Mesenchymal stem cell (in vitro differentiated cells and primary cell): ENCODE measurements at places on chromosomes 4 and X.

DNA sequence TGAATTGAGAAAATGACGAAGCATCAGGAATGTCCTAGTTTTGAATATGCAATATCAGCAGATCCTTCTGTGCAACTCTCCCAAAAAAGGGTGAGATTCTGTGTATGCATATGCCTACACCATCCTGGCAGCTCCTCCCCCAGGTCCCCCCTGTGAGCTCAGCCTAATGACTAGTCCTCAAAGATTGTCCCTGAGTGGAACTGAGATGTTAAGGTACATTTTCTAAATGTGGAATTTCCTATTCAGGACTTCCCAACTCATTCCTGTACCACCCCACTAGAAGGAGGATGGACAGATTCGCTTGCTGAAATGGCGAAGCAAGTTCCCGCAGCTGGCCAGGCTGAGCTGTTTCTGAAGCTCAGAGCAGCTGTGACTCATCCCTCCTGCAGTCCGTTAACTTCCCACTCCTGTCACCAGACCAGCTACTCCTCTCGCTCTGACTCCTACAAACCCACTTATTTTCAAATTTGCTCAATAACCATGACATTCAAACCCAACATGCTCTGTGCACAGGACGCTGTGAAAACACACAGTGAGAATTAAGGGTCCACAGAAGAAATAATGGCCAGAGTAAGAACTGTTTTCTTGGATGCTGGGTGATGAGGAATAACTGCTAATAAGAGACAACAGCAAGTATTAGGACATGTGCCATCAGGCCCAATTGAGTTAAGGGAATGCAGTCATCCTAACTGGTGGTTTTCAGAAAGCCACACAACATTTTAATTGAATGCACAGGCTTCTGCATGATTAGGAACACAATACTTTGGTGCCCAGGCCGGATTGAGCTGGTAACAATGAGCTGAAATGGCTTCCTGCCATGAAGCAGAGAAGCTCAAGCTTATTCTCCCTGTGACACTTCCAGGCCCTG is 40.0 kb upstream of the IRF2 start:
- peak; percentile 85 for DNase-seq

GRCh38 chr4:95889662-95890061 is 49.8 kb downstream of the PDHA2 start:
- DNase-seq: peak; percentile 22

GRCh38 chr4:183200453-183200852 is 101.4 kb downstream of the WWC2 start:
- DNase-seq: peak; percentile 56

- DNase-seq: no peak
Measured at GRCh38 chr4:182758273-182758672, 158.9 kb downstream of the DCTD start.

- no peak for DNase-seq
Measured at GRCh38 chrX:107724653-107725052, 50.9 kb downstream of the TSC22D3 start.

DNA sequence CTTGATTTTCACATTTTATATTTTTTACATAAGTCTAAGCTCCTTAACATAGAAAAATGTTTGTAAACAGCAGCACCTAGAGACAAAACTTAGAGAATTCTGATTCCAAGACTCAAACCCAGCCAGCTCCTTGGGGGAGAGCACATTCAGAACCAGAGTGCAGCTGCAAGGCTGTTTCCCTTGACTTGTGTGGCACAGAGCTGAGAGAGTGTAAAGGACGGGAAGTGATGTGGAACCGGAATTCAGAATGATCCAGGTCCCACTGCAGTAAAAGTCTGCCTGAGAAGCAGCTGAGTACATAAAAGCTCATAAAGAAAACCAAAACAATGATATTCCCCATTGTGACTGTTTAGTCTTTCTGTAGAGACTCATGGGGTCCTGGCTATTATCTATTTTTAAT is 713.8 kb downstream of the RAB28 start:
- DNase-seq: no peak

GRCh38 chr4:78625073-78625472 is 73.5 kb downstream of the ANXA3 start:
- DNase-seq: no peak

GRCh38 chr4:2535376-2536192 is 863 bp upstream of the FAM193A start:
- peak; percentile 57 for DNase-seq

- no peak for DNase-seq
Measured at GRCh38 chr4:81030981-81031791, 678 bp downstream of the BMP3 start.

DNA sequence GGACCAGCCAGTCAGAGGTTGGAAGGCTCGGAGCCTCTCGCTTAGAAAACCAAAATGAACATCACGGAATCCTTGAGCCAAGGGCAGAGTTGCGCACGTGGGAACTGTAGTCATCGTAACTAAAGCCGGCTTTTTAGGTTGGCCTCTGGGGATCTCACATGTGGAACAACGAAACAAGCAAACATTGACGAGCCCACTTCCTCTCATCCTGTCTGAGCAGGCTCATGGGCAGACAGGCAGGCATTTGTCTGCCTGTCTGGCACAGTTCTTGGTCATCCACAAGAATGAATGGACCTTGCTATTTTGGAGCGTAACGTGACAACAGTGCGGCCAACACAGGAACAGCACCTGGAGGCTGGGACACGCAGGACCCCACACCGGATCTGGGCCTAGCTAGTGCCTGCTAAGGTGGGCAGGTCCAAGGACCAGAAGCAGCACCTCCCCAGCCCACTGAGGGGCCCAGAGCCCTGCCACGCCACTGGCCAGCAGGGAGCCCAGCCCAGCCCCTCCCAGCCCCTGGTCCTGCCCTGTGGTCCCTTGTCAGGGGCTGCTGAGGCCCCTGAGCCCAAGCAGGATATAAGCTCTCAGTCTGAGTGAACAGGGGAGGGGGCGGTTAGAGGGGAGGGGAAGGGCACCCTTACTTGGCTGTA is 9.2 kb upstream of the TREX2 start:
- no peak for DNase-seq

DNA sequence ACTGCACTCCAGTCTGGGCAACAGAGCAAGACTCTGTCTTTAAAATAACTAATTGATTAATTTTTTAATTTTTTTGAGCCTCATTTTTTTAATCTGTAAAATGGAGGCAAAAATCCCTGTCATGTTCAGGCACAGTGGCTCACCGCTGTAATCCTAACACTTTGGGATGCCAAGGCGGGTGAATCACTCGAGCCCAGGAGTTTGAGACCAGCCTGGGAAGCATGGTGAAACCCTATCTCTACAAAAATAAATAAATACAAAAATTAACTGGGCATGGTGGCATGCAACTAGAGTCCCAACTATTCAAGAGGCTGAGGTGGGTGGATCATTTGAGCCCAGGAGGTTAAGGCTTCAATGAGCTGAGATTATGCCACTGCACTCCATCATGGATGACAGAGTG is 15.4 kb downstream of the AMTN start:
- DNase-seq: no peak

DNA sequence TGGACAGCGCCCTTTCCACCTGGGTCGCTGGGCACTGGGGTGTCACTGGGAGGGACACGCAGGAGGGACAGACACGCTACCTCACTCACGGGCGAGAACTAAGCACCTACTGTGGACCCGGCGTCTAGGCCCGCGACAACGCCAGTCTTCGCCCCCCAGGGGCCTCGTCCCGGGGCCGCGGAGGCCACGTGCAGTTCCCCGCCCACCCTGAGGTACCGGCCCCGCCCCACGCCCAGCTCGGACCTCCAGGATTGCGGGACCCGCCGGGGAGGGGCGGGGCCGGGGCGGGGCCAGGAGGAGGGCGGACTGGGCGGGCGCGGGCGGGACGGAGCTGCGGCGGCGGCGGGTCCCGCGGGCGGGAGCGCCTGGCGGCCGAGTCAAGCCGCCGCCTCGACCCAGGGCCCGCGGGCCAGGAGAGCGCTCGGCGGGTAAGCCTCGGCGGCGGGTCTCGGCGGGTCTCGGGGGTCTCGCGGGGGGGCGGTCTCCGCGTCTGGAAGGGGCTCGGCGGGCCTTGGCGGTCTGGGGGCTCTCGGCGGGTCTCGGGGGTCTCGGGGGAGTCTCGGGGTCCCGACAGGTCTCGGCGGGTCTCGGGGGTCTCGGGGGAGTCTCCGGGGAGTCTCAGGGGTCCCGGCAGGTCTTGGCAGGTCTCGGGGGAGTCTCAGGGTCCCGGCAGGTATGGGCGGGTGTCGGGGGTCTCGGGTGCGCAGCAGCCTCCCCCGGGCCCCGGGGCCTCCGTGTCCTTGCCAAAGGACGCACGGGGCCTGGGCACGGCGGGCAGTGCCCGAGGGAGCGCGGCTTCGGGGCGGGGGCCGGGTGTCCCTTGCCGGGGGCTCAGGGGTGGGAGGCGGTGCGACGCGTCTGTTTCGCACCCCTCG is at the start of gene SH3BP2:
SH3BP2 (plus strand) TSS at position 375 of the 875 bp plus-strand sequence. CDS start 27,533 bp downstream, outside the sequence.
- peak; percentile 72 for DNase-seq

DNA sequence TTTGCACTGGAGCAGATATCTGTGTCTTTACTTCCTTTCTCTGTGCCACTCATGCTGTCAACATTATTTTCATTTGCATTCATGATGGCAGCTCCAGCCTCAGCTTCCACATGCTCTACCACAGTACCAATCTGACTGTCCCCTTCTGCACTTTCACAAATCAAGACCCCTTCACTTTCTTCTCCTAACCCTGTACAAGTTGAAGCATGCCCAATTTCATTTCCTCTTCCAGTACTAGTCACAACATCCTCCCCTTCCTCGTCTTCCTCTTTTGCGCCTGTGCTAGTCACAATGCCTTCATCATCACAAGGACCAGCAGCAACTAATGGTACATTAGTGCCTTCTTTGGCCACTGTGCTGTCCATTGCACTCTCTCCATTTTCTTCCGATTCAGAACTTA is 26.5 kb downstream of the BOD1L1 start:
- no peak for DNase-seq

DNA sequence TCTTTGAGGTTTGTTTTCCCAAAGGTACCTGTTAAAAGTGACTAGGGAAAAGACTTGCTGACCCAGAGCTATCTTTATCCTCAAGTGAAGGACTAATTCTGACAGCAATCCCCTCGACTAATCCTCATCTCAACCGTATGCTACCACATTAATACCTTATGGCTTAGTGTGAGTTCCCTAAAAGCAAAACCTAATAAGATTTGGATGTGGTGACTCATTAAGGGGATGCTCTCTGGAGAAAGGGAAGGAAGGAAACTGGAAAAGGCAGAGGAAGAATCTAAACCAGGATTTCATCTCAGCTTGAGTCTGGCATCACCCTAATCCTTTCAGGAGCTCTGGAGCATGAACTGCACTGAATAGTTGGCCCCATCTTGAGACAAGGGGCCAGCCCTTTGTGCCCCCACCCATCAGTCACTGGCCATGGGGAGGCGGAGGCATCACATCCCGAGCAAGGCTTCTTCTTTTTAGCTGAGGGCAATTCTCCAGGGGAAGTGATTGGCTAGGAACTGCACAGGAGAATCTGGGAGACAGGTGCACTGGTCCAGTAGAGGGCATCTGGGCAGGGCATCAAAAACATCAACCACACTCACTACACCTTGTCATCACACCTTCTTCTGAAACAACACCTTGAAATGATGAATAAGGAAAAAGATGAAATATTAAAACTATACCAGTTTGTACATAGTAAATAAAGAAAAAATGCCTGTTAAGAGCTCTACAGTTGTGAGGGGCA is 6.9 kb upstream of the BBS7 start:
- no peak for DNase-seq

GRCh38 chrX:69968950-69969349 is 80.8 kb downstream of the AWAT2 start:
- DNase-seq: no peak

DNA sequence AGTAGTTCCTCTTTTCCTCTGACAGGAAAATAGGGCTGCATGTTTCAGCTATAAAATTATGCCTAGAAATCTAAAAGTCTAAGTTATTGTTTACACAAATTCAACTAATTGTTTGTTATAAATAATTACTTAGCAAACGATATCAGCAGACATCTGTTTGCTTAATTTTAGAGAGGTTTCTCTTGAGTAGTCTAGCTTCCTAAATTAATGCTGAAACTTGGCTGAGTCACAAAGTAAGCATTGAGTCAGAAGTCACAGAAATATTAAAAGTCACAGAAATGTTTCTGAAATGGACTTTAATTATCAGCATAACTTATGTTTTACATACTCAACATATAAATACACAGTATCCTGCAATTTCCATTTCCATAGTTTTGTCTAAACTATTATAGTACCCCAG is 1044.0 kb downstream of the CCSER1 start:
- DNase-seq: no peak

DNA sequence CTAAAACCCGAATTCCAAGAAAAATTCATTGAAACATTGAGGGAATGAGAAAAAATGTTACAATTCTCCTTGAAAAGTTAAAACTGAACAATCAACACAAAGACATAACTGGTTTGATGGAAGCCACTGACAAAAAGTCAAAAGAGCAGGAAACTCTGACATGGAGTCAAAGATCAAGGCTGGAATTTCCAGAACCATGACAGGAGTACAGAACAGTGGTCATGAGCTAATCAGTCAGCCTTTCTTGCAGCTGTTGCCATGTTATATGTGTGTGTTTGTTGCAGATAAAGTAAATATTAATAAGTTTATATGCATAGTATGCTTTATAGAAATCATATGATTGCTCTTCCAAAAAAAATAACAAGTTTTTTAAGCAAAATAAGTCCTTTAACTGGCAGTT is 184.7 kb upstream of the HCCS start:
- no peak for DNase-seq

DNA sequence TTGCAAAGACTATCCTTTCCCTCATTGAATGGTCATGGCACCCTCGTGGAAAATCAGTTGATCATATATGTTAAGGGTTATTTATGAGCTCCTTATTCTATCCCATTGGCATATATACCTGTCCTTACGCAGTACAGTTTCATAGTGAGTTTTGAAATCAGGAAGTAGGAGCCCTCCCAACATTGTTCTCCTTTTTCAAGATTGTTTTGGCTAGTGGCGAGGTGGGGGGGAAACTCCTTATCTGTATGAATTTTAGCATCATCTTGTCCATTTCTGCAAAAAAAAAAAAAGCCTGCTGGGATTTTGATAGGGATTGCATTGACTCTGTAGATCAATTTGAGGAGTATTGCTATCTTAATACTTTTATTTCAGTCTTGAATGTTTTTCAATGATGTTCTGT is 2.5 kb upstream of the USP9X start:
- no peak for DNase-seq

DNA sequence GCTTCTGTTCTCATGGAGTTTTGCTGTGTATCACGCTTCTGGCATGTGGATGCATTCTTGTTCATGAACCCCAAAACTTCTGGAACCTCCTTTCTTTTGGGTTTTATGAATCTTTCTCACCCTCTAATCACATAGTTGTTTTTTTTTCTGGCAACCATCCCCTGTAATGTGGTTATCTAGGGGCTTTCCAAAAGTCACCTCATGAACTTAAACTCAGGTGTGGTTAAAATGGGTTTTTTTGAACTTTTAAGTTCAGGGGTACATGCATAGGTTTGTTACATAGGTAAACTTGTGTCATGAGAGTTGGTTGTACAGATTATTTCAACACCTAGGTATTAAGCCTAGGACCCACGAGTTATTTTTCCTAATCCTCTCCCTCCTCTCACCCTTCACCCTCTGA is 1099.4 kb upstream of the SLIT2 start:
- DNase-seq: no peak

GRCh38 chrX:14738643-14739042 is 134.2 kb downstream of the FANCB start:
- DNase-seq: no peak

GRCh38 chrX:46665232-46666152 is 91.9 kb downstream of the CHST7 start:
- no peak for DNase-seq

- DNase-seq: no peak
Measured at GRCh38 chr4:839675-840443, 13.9 kb upstream of the CPLX1 start.
